ENCODE measurements at places on chromosomes 11 and 22.

DNA sequence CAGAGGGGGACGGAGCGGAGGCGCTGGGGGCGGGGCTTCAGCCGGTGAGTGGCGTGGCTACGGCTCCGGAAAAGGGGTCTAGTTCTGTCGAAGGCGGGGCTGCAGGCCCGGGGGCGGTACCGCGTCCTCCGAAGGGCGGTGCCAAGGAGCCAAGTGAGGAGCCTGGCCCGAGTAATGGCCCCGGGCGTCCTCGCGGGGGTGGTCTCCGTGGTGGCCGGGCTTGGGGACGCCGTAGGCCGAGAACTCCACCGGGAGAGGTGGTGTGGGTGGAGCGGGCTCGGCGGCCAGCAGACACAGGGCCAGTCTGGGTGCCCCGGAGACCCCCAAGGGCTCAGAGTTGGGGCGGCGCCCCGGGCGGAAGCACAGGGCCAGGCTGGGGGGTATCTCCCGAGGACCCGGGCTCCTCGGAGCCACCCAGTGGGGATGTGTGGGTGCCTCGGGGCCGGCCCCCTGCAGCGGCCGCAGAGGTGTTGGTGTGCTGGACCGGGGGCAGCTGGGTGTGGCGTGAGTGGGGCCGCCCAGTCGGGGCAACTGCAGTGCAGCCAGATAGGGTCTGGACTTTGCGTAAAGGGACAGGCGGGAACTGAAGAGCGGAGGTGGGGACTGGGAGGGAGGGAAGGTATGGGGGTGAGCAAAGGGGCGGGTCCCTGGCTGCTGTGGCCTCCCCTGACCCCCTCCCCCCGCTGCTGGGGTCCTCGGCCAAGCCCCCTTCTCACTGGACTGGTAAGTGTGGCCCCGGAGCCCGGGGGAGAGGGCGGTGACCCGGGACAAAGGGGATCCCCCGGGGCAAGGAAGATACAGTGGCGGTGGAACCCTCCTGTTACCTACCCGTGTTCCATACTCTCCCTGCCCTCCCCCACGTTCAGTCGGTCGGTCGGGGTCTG is 838 bp downstream of the FKBP2 start:
- DNase-seq: peak; percentile 69

DNA sequence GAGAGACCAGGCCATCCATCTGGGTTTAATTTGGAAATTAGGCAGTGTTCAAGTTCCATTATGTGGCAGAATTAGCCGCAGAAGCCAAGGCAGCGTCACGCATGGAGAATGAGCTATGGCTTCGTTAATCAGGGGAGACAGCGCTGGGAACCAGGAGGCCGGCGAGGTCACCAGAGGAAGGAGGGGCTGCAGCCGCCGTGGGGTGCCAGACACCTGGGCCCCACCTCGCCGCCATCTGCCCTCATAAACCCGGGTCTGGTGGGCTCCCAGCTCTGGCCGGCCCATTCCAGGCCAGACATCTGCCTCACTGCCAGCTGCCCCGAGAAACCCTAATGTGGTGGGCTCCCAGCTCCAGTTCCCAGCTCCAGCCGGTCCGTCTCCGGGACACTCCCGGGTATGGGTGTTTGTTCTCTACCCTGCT is 676.9 kb downstream of the BRD1 start:
- DNase-seq: peak; percentile 95

DNA sequence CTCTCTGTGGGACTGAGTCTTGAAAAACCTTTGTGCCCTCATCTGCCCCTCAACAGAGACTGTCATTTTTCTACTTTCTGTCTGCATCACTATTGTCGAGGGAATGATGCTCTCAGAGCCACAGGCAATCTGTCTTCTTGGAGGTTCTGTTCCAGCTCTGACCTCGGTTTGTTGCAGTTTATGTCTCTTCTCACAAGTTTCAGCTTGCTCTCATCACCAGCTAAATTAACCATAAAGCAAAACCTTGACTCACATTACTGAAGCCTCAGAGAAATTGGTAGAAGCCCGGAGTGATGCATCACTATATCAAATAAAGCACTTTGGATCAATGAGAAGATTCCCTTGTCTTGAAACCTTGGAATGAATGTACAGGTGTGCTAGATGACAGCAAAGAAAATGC is 60.6 kb upstream of the BLID start:
- DNase-seq: no peak

DNA sequence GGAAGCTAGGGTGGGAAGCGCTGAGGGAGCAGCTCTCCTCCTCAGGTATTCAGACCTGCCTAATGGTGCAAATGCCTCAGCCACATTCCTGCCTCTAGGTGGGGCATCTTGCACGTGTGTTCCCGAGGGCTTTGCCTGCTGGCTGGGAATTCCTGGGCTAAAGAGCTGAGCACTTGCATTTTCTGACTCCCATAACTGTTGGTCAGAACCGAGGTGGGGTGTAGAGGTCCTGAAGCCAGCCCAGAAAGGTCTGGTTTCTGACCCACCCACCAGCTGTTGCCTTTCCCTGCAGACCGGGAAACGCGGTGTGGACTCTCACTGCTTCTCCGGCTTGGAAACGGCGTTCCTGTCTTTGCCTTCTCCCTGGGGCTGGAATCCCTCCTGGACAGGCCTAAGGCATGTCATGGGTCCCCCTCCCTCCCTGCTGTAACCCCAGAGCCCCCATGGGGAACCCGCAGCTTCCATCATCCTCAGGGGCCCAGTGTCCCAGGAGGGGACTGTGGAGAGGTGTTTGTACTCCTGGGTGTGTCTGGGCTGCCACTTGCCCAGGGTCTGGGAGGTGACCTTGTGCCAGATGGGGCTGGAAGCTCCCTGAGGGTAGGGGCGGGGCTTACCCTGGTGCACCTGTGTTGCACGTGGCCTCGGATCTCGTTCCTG is 24.0 kb upstream of the SMIM38 start:
- DNase-seq: peak; percentile 85

DNA sequence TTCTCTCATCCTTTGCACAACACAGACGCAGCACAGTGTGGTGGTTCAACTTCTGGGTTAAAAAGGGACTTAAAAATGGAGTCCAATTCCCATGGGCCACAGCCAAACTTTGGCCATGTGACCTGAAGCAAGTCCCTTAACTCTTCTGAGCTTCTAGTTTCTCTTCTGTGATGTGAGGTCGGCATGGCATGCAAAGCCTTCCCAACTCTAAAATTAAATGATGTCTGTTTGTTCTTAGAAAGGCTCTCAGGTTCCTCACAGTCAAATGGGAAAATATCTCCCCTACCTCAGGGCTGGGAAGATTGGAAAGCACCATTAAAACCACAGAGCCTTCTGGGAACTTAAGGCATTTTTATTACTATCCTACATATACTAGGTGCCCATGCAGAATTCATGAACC is 38.8 kb downstream of the LGR4 start:
- no peak for DNase-seq

DNA sequence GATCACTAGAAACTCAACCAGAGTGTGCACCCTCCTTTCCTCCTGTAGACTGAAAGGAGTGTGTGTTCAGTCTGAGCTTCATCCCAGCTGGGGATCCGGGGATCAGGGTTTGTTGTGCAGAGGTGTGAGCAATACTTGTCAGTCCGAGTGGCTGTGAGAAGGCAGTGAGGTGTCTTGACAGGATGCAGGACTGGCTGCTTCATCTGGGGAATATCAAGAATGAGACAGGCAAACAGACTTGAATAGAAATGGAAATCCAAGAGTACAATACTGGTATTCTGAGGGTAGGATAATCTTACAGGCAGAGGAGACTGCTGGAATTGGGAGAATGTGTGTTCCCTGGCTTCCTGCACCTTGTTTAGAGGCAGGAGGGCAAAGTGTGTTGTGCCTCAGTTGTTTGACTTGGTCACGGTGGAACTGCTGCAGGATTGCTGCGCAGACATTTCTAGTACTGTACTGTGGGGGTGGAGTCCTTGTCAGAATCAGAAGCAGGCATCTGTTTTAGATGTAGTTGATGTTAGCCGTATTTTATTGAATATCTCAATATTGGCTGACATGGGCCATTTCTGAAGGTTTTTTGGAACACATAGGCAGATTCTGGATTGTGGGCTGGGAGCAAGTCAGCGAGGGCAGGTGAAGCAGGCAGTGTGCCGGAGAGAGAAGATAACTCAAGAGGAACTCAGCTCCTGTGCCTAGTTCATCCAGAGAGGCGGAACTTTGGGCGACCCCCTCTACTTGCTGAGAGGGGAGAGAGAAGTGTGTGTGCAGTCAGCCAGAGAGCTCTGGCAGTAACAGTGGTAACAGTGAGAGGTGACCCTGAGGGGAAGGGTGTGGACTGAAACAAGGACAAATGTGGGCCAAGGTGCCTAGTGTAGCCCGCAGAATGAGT is 27.1 kb upstream of the GRK2 start:
- peak; percentile 29 for DNase-seq

GRCh38 chr11:30522536-30523243 is 63.5 kb downstream of the MPPED2 start:
- no peak for DNase-seq

GRCh38 chr11:12831471-12832202 is 157.4 kb downstream of the TEAD1 start:
- DNase-seq: no peak

GRCh38 chr11:79362206-79362757 is 78.5 kb downstream of the TENM4 start:
- no peak for DNase-seq

DNA sequence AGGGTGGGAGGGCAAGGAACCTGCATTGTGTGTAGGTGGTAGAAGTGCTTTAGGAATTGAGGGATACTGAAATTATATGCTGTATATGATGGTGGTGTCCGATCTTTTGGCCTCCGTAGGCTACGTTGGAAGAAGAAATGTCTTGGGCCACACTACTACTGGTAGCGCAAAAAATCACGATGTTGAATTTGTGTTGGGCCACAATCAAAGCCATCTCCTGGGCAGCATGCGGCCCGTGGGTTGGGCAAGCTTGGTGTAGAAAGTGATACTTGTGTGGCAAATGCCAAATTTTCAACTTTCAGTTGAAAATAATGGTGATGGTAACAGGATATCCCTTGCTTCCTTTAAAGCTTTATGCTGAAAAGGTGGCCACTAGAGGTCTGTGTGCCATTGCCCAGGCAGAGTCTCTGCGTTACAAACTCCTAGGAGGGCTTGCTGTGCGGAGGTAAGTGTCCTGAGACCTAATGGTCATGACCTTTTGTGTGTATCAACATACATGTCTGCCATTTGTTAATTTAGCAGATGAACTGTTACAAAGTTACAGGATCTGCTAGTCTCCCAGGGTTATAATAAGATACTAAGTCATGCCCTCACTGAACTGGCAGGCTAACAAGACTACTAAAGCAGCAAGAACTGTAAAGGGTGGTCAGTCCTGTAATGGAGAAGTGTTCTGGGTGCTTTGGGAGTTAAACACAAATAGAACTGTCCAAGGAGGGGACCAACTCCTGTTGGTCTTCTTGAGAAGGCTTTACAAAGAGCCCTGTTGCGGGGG is 2.9 kb downstream of the RPS3 start:
- DNase-seq: no peak

GRCh38 chr22:35638410-35638809 is 9.8 kb upstream of the APOL6 start:
- DNase-seq: peak; percentile 79

DNA sequence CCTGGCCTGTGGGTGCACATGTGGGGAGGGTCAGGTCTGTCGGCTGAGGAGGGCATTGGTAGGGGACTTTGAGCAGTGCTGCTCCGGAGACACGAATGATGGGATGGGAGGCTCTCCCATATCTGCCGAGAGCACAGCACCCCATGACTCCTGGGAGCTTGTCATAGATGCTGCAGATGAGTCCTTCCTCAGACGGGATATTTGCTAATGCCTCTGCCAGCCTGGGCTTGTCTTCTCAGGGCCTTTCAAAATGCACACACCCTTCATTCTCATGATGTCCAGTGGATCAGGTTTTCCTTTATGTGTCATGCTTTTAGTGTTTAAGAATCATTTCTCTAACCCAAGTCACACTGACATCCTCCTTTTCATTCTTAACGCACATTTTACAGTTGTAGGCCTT is 8.1 kb upstream of the RNH1 start:
- DNase-seq: no peak

DNA sequence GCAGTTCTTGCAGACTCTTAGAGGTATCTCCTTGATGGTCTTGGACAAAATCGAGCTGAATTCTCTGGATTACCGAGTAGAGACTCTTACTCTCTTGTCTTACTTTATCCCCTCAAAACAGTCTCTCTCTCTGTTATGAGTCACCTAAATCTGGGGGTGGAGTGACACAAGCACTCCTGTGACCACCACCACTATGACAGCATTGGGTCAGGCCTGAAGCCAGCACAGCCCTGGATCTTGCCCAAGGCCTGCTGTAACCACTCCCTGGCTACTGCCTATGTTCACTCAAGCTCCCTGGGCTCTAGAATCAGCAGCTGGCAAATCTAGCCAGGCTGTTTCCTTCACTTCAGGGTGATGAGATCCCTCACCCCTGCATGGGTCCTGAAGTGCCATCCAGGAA is 662.5 kb downstream of the LUZP2 start:
- no peak for DNase-seq

DNA sequence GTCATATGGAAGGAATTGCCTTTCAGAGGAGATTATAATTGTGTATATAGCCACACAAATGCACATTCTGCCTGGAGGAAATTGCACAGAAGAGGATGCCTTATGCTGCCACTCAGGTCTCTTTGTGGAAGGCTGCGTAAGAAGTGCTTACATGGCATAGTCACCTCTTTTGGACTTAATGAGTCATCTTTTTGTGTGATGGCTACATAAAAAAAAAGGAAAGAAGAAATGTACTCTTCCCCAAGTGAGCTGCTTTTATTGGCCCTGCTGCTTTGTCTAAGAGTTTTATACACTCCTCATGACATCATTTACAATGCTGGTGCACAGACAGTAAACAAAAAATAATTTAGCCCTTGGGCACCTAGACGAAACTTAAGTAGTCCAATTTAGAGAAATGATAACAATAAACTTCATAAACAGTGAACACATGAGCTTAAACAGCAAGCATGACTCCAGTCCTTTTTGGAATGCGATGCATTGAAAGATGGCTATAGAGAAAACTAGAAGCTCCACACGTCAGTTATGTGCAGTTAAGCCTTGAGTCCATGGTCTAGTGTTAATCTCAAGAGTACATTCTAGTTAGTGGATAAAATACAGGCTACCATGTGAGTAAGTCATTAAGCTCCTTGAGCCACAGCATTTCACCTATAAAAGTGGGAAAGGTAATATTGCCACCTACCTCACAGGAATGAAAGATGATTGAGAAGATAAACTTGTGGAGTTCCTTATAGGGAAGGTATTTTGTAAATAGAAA is 12.0 kb downstream of the CSTPP1 start:
- DNase-seq: no peak

DNA sequence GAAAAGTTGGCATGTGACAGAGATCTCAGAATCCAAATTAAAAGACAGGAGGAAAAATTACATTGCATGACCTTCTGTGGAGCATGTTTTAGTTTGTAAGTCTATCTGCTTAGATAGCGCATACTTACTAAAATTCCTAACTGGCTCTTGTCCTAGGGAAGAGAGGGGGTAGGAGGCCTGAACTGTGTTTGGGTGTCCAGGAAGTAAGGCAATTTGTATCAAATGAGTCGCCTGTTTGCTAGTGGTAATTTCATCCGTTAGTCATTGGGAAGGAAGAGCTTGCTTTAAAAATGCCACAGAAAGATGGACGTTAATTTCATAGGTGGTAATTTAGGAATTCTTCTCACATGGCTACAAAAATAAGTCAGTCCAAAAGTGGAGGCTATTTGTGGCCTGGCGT is 18.5 kb downstream of the GRK3 start:
- no peak for DNase-seq
